ENCODE measurements at places on chromosomes 2 and 18.

DNA sequence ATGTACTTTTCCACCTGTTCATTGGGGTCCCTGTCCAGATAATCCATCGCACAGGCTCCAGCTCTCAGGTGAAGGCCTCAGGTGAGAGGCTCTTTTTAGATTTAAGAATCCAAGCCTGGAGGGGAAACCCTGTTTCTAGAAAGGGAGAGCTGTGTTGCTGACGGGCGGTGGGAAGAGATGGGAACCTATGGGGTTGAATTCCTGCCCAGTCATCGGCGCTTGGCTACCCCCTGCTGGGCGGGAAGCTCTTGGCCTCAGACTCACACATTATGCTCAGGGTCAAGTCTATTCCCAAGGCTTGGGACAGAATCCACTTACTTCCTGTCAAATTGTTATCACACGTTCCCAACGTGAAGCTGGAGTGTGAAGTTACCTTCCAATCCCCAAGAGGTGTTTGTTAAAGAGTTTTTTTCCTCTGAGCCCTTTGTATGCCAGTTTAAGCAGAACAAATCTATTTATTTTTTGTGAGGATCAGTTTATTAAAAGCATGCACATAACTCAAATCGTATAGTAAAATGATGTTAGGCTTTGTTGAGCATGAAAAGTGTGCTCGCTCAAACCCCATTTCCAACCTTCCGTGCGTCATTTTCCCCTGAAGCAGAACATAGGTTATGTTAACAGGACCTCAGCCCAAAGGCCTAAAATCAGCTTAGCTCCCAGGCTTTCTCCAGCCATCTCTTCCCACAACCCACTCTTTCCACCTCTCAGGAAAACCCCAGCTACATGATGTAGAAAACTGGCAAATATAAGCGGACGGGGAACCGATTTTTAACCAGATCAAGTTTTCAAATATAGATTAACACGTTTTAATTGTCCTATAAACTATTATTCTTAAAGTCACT lies 181.7 kb upstream of the ETAA1 start:
- DNase-seq, result no peak

DNA sequence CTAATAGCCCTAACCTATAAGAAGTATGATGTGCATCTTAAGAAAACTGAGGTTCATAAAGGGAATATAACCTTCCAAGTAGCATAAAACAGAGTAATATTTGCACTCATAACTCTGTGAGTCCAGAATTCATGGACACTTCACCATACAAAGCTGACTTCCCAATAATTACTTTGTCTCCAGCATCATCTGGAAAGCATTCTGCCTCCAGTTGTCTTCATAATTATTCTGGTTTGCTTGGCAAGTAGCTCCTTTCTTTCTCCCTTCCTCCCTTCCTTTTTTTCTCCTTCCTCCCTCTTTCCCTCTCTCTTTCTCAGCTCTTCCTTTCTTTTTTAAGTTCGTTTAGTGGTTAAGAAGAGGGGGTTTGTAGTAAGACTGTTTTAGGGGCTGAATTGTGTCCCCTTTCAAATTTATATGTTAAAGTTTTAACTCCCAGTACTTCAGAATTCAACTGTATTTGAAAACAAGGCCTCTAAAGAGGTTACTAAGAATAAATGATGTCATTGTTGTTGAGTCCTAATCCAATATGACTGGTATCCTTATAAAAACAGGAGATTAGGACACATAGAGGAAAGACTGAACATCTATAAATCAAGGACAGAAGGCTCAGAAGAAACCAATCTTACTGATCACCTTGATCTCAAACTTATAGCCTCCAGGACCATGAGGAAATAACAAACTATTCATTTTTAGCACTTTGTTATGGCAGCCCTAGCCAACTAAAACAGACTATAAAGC lies 28.9 kb downstream of the TFPI start:
- DNase-seq, result no peak

DNA sequence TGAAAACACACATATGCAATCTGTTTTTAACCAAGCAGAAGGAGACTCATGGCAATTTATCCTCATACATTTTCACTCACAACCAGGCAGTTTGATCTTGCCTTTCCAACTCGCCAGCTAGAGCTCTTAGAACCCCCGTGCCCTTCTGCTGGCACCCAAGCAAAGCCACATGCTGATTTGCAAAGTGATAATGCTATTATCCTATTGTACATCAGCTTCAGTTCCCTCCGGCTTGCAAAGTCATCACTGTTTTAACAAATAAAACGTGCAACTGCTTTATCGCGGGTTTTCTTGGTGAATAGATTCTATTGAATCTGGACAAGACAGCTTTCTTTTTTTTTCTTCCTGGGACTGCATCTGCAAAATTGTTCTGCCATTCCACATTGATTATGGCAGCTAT lies 314.6 kb downstream of the LNPK start:
- DNase-seq, result no peak

- DNase-seq, result peak; percentile 24
Measured at GRCh38 chr18:30971338-30971956, 71.1 kb downstream of the DSC3 start.

All from NCI-H2171 treated with DMSO at 0.1 percent for 48 hours (cell line).